ENCODE measurements at places on chromosomes 7 and 10.

GRCh38 chr10:89388806-89389205 lies 3.6 kb upstream of the IFIT1 start:
- no peak for DNase-seq

GRCh38 chr10:79422178-79422892 lies 23.1 kb downstream of the ZCCHC24 start:
- DNase-seq, result peak; percentile 44

- DNase-seq, result peak; percentile 60
These were observed 19.6 kb upstream of the EFCAB10 start for GRCh38 chr7:105600720-105601550.

DNA sequence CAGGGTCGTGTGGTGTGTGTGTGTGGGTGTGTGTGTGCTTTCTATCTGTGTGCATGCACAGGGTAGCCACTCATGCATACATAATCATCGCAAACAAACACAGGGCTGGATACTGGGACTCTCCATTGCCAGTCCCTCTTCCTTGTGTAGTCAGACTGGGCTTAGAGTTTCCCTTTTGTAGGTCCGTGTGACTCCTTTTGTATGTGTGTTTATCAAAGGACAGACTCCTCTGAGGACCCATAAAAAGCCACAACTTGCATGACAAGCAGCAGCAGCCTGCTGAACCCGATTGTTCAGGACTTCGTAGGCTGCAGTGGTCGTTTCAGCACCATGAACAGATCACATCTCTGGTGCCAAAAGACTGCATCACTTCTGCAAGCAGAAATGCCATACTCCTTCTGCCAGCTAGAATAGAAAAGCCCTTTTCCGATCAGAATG lies 895 bp downstream of the VSTM2A start:
- no peak for DNase-seq

DNA sequence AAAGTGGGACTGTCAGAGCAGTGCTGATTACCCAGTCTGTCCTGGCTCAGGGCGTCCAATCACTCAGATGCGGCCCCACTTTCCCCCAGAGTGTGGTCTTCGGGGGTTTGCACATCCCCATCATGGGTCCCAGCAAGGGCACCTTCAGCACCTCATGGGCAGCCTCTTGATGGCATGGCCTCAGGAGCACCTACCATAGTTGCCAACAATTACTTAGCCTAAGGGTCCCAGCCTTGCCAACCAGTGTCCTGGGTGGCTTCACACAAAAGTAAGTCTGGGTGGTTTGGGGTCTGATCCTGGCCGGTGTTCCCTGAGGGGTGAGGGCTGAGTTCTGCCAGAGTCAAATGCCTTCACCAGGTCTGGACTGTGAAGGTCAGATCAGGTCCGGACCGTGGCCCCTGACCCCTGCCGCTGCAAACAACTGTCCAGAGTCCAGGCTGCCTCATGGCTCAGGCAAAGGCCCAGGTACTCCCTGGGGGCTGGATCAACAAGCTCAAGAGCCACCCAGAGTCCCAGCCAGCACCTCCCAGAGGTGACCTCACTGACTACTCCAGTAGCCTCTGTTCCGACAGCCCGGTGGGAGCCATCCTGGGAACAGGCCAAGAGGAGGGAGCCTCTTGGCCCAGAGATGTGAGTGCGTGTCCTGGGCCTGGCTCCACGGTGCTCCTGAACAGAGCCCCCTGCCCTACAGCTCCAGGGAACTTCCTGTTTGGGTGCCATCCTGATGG lies 6.2 kb upstream of the MARVELD1 start:
- DNase-seq, result no peak

GRCh38 chr7:123757095-123757494 lies 8.3 kb upstream of the WASL start:
- no peak for DNase-seq

DNA sequence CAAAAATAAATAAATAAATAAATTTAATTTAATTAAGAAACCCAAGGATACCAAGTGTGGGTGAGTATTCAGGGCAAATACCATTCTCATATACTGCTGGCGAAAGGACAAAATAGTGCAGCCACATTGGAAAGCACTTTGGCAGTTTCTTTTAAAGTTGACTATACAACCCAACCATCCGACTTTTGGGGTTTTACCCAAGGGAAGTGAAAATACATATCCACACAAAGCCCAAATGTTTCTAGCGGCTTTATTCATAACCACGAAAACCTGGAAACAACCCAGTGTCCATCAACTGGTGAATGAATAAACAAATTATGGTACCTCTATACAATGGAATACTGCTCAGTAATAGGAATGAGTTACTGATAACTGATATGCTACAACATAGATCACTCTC lies 36.2 kb upstream of the OGDHL start:
- DNase-seq, result no peak

- DNase-seq, result no peak
These were observed 48.5 kb upstream of the SLC29A3 start for GRCh38 chr10:71270301-71271220.

DNA sequence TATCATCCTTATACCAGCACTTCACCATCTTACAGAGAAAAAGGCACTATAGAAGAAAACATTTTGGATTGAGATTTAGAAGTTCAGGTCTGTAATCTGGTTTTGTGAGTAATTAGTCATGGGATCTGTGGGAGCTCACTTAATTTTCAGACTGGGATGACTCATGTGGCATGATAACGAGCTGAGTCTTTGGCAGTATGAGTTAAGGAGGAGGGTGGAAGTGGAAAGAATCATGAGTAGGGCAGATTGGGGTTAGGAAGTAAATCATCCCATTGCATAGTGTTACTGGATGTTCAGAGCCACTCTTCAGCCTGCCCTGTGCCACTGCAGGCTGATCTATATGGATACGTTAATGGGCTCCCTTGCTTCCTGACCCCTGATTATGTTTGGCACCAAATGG lies 64.9 kb downstream of the ZNF92 start:
- no peak for DNase-seq

- DNase-seq, result no peak
These were observed 10.8 kb upstream of the GATA3 start for GRCh38 chr10:8043569-8044306.

DNA sequence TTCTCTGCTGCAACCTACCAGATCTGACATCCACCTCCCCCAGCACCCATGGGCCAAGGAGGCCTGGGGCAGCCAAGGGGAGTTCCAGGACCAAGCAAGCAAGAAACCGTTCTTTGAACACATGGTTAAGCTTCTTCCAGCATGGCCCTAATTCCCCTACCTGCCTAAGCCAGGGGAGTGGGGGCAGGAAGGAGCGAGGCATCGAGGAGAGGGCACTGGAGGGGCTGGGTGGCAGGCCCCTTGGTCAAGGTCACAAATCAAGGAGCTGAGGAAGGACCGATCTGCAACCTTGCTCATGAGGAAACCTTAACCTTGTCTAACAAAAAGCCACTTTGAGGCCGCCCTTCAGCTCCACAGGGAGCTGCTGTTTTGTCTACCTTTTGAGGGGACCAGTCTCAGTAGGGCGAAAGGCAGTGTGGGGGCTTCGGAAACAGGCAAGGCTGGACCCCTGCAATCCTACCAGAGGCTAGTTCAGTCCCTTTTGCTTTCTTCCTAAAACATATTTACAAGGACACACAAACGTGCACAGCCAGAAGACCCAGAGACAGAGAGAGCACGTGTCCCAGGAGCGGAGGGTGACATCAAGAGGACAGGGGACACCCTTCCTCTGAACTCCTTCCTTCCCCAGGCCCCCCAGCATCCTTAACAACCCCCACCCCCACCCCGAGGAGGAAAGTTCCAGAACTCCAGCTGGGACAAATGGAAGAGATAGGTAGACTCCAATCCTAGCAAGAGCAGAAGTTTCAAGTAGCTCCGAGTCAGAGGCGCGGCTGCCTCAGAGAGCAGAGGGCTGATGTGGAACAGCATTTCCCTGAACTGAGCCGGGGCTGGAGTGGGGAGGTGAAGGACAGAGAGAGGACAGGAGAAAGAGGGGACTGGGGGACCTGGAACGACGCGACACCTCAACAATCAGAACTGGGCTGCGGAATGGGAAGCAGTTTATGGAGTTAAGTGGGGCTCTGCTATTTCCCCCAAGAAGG lies 28.2 kb downstream of the SPOCK2 start:
- DNase-seq, result no peak

- DNase-seq, result no peak
These were observed 468.1 kb upstream of the IGFBP3 start for GRCh38 chr7:46389146-46389545.

- no peak for DNase-seq
These were observed 619.8 kb upstream of the CELF2 start for GRCh38 chr10:10397906-10398305.

DNA sequence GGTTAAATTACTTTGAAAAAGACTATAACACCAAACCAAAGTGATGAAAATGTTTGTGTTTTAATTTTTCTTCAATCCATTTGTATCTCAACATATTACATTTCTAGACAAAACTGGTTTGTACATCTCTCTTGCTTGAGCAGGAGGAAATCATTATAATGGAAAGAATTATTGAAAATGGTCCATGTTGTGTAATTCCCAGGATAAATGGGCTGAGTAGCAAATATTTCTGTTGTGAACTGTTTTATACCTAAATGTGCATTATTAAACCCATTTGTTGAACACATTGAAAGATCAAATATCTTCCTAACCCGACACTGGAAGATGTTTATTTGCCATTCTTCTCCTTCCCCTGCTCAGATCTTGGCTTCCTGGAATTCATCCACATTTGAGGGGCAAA lies 14.1 kb upstream of the CDK6 start:
- no peak for DNase-seq

GRCh38 chr10:113142601-113143362 lies 192.7 kb downstream of the TCF7L2 start:
- no peak for DNase-seq

- no peak for DNase-seq
These were observed 127.5 kb upstream of the ANKRD1 start for GRCh38 chr10:91048380-91048779.

- DNase-seq, result no peak
These were observed 220.9 kb downstream of the C7orf25 start for GRCh38 chr7:42690794-42691639.

- DNase-seq, result no peak
These were observed 115.8 kb upstream of the PRR15 start for GRCh38 chr7:29447828-29448227.

DNA sequence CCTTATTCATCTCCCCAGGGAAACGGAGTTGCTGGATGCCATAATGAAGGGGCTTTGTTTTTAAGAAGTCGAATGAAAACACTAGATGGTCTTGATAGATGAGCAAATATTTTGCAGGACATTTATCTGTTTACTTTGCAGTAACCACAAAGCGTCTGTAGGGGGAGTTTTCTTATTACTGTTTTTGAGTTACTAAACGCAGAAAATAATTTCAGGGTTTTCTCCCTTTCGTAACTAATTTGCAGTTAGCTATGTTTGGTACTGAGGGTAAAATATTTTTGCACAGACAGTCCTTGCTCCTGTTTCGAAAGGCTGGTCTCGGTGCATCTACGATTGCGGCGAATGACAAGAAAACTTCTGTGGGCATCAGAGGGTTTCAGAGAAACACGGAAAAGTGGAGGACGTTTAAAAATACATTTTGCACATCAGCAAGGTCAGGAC lies 505.6 kb upstream of the MKI67 start:
- DNase-seq, result no peak

- peak; percentile 89 for DNase-seq
These were observed 100.3 kb upstream of the SVIL start for GRCh38 chr10:29734962-29735627.

GRCh38 chr7:21819048-21819447 lies 126.7 kb downstream of the CDCA7L start:
- DNase-seq, result no peak

DNA sequence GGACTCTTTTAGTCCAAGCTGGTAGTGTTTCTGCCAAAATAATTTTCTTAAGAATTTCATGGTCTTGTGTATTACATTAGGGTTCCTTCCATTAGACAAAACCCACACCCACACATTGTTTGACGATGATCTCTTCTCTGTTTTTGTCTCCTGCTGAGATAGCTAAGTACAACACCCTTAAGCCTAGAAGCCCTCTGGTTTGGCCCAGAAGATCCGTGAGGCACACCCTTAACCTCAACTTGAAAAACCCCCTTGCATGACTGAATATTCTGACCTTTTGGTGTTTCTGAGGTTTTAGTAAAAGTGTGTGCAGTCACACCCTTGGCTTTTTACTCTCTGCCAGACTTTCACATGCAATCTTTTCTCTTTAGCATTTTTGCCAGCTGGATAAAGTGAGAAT lies 29.3 kb upstream of the ERCC6 start:
- no peak for DNase-seq

GRCh38 chr7:127252377-127252713 lies 396 bp downstream of the GRM8 start:
- DNase-seq, result no peak

DNA sequence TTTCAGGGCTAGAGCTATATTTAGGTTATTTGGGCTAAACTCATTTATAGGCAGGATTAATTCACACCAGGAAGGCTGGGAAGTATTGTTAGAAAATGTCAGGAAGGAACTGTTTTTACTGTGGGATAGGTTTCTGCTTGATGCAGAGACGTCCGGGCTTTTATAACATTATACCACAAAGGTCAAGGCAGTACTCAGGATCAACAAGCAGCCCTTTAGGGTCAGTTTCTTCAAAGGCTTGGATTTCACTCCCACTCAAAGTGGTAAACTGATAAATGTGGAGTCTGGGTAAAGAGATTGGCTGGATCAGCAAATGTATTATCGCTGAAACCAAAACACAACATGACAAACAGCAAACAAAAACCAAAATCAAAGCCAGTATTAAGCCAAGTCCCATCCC lies 127.2 kb downstream of the ARL5B start:
- no peak for DNase-seq

DNA sequence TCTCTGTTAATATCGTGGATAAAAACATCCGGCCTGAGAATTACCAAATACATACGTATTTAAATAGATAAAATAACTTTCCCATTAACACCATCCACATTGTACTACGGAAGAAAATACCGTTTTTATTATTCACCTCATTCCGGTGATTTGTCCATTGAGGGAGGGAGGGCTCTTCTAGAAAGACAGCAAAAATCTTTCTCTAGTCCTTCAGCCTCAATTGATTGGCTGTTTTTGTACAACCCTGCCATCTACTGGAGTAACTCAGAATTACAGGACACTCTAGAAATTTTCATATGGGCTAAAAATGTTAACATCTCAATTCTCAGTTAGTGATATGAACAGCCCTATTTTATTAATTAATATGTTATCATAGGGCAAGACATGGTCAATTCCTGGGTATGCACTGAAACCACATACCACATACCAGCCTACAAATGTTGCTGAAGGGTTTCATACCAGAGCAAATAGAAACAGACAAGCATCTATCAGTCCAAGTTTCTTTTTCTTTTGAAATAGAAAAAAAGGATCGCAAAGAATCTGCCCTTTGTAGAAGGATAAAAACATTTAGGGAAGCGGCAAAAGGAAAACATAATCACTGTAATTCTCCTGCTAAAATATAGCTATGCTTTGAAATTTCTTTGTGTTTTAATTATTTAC lies 55.8 kb upstream of the CDCA7L start:
- no peak for DNase-seq

- DNase-seq, result no peak
These were observed 138.7 kb downstream of the MAPK8 start for GRCh38 chr10:48444861-48445841.

- no peak for DNase-seq
These were observed 55.2 kb upstream of the RAPGEF5 start for GRCh38 chr7:22411977-22412693.

- no peak for DNase-seq
These were observed 61.9 kb downstream of the SH3PXD2A start for GRCh38 chr10:103793429-103793828.

- DNase-seq, result no peak
These were observed 2.7 kb upstream of the C7orf25 start for GRCh38 chr7:42914421-42915045.

Measured in lower lobe of right lung (tissue), 2 donors.